CD4-positive, alpha-beta T cell treated with Interferon alpha-2 for 1 hour (primary cell): ENCODE measurements at places on chromosomes 13 and 19.
A peak's percentile ranks its signal among the peaks of the same experiment; 100 is the strongest.

GRCh38 chr13:59342400-59342799, 821.3 kb downstream of the DIAPH3 start:
- DNase-seq = no peak

- no peak for DNase-seq
Observed at GRCh38 chr13:93889430-93889951, 590.0 kb downstream of the DCT start.

- no peak for DNase-seq
Observed at GRCh38 chr19:28221736-28222135, 991.2 kb downstream of the UQCRFS1 start.

- no peak for DNase-seq
Observed at GRCh38 chr13:113651511-113652403, 6.2 kb downstream of the ATP4B start.

- no peak for DNase-seq
Observed at GRCh38 chr19:45468803-45469131, 971 bp downstream of the FOSB start.

- DNase-seq = no peak
Observed at GRCh38 chr19:38538386-38538785, 79.4 kb downstream of the MAP4K1 start.

DNA sequence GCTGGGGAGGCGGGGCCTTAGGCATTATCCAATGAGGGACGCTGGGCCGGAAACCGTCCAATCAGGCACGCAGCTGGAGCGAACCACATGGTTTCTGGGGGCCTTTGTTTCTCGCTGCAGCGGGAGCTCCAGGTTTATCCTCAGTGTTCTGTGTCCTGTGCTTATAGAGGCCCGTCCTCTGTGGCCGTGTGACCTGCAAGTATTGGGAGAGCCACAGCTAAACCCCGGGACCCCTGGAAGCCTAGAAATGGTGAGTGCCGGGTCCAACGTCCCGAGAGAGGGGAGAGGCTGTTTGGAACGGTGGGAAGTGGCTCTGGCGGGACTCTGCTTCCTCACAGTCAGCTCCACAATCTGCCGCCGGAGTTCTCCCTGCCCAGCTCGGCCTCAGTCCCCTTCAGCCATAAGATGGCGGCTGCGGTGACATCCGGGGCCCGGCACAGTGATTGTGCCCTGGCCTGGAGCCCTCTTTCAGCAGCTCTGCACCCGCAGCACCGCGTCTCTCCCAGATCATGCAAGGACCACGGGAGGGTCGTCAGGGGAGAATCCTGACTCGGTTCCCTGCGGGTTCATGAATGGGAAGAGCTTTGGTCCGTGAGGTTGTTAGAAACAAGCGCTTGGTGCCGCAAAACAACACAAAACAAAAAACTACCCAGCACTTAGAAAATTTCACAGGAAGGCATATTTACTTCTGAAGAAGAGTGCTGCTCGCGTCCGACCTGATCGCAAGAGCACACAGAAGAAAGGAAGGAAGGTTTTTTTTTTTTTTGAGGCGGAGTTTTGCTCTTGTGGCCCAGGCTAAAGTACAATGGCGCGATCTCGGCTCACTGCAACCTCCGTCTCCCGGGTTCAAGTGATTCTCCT, at the start of gene ZNF253:
TSS of gene ZNF253 (plus strand) at position 133 of the 861 bp plus-strand sequence. CDS start at position 248, 115 bp downstream.
- peak; percentile 95 for DNase-seq

- peak; percentile 77 for DNase-seq
Observed at GRCh38 chr13:49146950-49147355, 73.2 kb upstream of the MLNR start.

DNA sequence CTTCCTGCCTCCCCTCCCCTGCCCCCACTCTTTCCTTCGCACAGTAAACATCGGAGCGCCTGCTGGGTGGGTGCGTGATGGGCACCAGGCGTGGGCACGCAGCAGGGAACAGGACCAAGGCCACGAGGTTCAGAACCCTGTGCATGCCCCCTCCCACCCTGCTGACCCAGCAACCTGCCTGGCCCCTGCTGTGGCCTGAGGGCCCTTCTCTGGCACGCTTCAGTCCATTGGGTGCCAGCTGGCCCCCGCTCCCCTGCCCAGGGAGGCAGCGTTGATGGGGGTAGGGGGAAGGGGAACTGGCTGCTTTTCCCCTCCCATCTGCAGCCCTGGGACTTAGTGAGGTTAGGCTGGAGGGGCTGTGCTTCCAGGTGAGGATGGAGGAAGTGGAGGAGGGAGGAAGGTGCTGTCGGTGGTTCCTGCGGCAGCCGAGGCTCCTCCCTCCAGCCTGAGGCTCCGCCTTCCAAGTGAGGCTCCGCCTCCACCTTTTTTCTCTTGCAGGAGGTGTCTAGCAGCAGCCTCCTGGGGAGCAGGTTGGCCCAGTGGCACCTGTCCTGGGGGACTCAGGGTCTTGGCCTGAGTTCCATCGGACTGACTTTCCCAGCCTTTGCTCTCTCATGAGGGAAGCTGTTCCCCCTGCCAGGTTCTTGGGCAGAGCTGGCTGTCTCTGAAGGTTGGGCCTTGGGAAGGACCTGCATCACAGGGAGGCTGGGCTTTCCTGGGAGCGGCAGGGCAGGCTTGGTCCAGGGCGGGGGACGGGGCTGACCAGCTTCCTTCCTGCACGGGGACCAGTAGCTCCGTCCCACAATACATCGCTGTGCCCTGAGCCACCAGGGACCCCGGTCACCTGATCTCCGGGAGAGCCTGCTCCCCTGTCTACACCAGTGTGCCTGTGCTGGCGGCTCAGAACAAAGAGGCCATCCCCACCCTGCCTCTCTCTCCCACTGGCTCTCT, 7.3 kb downstream of the PIAS4 start:
- DNase-seq = peak; percentile 9

DNA sequence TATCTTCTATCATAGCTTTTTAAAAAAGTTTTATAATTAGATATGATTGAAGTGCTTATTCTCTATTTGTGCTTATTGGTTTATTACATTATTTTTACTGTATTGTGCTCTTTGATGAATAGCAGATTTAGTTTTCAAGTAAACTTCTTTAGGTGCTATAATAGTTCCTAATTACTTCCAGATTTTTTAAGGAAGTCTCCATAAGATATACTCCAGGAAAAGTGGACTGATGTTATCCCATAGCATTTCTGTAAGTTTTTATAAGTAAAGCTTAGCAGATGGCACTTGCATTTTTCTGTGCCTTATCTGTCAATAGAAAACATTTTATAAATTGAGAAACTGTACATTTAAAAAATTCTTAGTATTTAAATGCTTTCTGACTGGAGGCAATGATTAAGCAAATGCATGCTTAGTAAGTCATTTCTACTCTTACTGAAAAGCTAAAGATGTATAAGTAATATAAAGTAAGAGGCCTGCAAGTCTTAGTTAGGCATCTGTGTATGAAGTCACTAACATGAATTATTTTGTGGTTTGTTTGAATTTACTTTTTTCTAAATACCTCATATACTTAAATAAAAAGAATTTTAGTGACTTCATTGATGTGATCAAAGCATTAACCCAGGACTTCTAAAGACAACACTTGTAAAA, 182.8 kb downstream of the MAB21L1 start:
- DNase-seq = no peak

GRCh38 chr13:110546926-110547325, 14.6 kb downstream of the RAB20 start:
- DNase-seq = no peak

GRCh38 chr13:112697756-112698655, 8.2 kb downstream of the ATP11A start:
- no peak for DNase-seq

DNA sequence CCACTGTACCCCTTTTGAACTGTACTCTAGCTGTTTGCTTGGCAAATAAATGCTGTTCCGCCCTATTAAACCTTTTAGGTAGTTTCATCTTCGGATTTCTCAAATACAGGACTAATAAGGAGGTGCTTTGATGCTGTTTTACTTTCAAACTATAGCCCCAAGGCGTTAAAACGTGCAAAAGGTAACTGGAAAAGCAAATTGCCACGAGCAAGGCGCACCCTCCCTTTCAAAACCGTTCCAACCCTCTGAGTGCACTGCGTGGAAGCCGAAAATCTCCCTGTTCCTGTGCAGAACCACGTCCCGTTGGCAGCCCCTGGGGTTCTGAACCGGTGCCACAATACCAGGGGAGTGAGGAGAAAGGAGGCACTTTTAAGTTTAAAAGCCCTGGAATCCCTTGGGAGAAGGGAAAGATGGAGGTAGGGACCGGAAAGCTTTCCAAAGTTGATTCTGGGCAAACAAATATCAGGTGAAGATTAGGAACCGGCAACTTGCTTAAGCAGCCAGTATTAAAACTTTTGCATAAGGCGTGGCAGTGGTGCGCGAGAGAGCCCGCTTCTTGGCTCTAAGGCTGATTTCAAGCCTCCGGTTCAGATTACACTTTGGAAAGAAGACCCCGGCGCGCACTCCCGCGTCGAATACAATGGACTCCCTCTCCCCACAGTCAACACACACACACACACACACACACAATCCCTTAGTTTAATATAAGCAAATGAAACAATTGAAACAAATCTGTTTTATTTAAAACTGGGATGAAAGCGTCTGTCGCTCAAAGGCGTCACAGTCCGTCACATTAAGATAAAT, 9.5 kb downstream of the POU4F1 start:
- no peak for DNase-seq

GRCh38 chr19:51461723-51462161, 3.5 kb upstream of the SIGLEC8 start:
- DNase-seq = no peak

- no peak for DNase-seq
Observed at GRCh38 chr13:102805680-102806079, 6.8 kb downstream of the BIVM start.

DNA sequence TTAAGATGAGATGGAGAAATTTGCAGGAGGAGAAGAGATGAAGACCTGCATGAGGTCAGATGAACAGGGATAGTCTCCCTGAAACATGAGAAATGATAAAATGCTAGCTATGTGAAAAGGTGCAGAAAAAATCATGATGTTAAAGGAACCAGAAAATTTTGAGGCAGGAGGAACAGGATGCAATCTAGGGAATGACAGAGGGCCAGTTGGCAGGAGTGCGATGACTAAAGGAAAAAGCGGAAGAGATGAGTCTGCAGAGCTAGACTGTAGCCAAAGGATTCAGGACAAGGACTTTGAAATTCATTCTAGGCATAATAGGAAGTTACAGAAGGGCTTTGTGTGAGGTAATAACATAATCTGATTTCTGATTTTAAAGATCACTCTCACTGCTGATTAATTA, 77.9 kb downstream of the TRPC4 start:
- DNase-seq = no peak

DNA sequence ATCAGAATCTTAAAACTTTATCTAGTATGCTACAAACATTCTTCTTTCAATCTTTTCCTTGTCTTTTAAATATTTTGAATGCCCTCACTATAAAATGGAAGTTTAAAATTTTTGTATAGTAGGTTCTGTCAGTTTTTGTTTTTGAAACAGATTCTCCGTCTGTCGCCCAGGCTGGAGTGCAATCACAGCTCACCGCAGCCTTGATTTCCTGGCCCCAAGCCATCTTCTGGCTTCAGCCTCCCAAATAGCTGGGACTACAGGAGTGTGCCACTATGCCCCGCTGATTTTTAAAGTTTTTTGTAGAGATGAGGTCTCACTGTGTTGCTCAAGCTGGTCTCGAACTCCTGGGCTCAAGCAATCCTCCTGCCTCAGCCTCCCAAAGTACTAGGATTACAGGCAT, 20.7 kb downstream of the PHF11 start:
- no peak for DNase-seq

DNA sequence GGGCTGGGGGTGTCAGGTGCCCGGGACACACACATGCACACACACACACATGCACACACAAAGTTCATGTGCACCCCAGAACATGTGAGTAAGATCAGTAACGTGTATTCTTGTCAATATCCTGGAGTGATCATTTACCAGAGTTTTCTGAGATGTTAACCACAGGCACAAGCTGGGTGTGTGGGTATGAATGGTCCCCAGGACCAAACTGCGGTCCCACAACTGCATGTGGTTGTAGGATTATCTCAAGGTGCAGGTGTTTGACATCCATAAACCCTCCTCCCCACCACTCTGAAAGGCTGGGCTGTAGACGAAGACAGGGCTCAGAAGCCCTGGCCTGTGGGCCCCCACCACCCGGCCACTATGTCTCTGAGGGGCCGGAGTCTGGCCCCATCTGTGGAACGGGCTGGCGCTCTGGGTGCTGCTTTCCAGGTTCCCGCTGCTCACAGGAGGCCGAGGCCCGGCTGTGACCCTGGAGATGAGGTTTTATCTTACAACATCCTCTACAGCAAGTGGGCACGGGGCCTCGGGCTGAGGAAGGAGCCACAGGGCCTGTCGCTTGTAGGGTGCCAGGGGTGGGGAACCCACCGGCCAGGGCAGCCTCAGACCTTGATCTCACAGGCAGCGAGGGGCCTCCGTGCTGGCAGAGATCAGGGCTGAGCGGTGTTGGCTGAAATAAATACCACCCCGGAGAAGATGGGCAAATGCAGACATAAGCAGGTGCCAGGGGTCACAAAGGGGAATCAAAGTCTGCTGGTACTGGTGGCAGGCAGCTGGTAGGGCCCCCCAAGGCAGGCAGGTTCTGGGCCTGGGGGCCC, 4.3 kb downstream of the F2RL3 start:
- no peak for DNase-seq

- no peak for DNase-seq
Observed at GRCh38 chr13:32491028-32491427, 47.6 kb downstream of the N4BP2L2 start.
